Activated T-helper 1 cell treated with anti-CD3 and anti-CD28 coated beads, Interleukin-2, amount 50 U/mL, for 16 hours (primary cell): ENCODE measurements at places on chromosomes 3 and 15.
A peak's percentile ranks its signal among the peaks of the same experiment; 100 is the strongest.

DNA sequence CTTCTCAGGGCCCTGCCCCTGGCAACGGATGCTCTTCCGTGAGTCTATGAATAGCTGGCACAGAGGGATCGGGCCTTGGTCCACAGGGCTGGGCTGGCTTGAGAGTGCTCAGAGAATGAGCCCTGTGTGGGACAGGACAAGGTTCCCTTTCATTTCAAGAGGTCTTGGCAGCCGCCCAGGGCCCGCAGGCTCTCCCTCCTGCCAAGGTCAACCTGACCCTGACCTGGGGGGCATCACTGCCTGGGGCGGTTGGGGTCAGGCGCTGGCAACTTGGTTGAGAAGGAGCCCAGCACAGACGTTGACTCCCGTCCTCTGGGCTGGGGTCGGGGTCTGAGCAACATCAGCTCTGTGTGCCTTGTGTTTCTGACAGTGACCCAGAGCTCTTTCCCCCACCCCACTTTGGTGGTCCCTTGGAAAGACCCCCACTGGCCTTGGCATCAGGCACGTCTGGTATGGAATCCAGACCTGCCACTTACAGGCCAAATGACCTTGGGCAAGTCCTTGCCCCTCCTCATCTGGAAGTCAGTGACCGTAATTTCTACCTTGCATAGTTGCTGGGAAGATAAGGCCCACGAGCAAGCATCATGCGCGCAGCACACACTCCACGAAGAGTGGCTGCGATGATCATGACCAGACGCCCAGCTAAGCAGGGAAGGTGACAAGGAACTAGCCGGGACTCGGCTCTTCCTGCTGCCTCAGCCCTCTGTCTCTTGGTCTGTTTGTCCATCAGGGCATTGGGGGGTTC, 36.4 kb downstream of the EPHB3 start:
- DNase-seq, result no peak

GRCh38 chr3:160471892-160472291, 22.3 kb upstream of the TRIM59 start:
- no peak for DNase-seq

- DNase-seq, result no peak
Measured at GRCh38 chr3:161393803-161394202, 22.5 kb upstream of the SPTSSB start.

GRCh38 chr3:15011174-15011573, 53.9 kb downstream of the MRPS25 start:
- DNase-seq, result no peak

GRCh38 chr3:185422677-185423076, 59.7 kb downstream of the MAP3K13 start:
- DNase-seq, result no peak

- no peak for DNase-seq
Measured at GRCh38 chr3:114800272-114801031, 346.6 kb downstream of the ZBTB20 start.

DNA sequence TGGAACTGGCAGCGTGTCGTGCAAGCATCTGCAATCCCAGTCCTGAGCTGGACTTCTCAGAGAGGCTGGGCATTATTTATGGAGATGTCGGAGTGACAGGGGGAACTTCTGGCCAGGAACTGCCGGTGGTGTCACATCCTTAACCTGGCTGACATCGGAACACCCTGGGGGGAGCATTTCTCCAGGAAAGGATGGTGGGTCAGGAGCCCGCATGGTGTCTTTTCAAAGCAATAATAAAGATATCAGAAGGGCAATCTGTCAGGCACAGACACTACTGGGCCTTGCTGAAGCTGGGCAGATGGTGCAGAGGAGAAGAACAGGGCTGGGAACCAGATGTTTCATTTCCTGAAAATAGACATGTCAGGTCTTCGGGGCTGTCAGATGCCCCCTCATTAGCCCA, 133.5 kb downstream of the WNT7A start:
- no peak for DNase-seq

- DNase-seq, result no peak
Measured at GRCh38 chr15:89203705-89204273, 17.6 kb downstream of the RLBP1 start.

DNA sequence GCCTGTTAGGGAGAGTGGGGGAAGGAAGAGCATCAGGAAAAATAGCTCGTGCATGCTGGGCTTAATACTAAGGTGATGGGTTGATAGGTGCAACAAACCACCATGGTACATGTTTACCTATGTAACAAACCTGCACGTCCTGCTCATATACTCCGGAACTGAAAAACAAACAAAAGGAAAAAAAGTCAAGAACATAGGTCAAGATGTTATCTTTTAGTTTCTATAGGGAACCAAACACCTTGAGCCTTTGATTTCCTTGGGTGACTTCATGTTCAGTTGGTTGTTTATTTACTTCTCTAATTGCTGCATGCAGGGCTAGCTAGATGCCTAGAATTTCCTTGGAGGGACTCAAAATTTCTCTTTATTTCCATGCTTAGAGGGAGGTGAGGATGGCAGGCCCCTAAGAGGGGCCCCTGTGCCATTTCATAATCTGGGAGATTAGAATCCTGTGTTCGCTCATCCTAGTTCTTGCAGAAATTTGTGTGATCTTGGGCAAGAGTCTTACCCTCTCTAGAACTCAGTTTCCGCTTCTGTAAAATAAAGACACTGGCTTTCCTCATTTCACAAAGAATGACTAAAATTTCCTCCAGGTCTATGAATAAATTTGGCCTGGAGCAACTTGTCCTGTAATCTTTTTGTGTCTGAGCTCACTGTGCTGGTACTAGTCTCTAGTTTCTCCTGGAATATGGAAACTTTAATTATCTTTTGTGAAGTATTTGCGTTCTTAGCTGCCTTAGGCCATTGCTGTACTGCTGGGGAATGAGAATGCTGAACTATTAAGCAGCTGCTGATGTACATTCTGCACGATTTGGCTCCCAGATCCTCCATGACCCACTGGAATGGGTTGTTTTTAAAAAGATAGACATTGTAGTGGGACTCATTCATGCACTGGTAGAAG, 457.5 kb downstream of the EDEM1 start:
- no peak for DNase-seq

DNA sequence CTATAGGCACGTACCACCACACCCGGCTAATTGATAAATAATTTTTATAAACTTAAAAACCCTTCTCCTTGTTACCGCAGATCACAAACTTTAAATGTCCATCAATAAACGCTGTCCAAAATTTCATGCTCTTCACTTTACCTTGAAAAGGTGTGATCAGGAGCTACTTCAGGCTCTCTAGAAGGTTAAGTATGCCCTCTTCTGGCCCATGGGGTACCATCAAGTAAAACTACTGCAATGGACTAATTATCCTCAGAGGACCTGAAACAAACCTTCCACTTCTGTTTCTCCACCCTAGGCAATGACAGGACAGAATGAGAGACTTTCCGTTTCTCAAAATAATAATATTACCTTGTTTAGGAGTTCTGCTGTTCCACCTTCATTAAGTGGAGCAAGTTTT, 9.2 kb downstream of the LZTFL1 start:
- DNase-seq, result no peak

- DNase-seq, result no peak
Measured at GRCh38 chr3:175127075-175127662, 268.0 kb downstream of the NAALADL2 start.

DNA sequence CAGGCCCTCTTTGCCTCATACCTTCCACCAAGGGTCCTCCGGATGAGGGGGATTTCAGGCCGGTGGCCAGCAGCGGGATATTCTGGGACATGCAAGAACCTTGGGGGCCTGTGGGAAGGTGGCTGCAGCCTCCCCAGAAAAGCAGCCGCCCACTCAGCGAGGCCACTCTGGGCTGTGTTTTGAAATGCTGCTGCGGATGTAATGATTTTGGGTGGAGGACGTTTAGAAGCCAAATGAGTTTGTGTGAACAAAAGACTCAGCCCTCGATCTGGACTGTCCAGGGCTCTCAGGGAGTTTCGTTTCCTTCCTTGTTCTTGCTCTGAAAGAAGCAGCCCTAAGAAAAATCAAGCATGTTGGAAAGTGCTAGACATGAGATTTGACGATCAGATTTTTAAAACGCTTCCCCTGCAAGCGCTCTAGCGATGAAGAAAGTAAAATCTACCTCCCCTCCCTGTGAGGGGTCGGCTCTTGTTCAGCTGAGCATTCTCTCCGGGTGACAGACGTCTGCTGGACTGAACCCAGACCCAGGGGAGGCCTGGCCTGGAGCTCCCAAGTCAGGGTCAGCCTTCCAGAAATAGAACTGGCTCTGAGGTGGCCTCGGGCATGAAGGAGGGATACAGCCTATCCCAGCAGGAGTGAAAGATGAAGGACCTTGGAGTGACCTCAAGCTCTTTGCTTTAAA, 12.9 kb downstream of the HEG1 start:
- no peak for DNase-seq

- no peak for DNase-seq
Measured at GRCh38 chr3:171416061-171416460, 44.1 kb downstream of the TNIK start.

GRCh38 chr3:46930166-46930944, 46.2 kb downstream of the CCDC12 start:
- DNase-seq, result no peak

DNA sequence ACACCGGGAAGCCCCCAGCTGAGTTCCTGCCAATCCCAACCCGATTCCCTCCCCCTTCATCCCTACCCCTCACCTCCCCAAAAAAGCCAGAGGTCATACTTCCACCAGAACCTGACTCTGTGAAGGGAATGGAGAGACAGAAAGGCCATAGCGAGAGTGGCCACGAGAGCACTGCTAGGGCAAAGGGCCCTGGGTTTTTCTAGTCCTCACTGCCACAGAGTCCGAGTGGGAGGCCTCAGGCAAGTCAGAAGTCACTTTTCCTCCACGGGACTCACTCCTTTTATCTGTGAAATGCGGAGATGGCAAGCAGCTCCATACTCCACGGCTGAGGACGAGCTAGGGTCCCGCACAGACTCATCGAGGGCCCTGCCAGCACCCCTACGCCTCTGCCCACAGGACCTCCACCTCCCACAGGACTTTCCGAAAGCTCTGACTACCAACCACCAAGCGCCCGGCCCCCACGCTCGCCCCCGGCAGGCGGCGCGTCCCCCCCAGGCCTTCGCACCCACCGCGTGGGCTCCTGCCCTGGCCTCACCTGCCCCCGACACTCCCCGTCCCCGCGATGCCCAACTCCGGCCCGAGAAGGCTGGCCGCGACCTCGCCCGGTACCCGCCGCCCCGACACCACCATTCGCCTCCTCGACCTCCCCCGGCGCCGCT, 792 bp downstream of the ATP13A3 start:
- DNase-seq, result peak; percentile 46

DNA sequence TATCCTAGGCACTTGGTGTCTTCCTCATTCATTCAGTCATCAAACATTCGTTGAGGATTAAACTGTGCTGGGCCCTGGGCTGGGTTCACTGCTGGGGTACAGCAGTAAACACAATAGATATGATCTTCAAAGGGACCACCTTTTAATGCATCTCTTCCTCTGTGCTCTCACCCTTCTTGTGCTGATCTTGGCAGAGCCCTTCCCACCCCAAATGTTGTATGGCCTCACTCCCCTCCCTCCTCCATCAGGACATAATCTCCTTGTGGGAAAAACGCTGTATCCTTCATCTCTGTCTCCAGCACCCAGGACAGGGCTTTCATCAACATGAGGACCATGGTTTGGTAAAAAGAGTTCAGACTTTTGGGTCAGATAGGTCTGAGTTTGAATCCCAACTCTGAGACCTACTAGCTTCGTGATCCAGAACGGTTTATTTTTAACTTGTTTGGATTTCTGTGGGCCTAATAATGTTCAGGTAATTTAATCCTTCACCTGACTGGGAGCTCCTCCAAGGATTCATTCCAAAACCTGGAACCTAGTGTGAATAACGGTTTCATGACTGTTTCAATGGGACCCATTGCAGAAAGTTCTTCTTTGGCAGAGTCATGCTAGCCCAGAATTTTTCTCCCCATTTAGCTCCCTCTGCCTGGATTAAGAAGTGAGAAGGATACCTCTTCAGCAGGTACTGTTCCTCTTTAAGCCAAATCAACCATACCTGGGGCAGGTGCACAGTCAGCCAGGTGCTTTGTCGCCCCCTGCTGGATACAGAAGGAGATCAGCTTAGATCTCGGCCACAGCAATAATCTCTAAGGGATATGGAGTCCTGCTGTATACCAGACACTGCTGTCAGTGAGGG, 5.2 kb upstream of the WNT7A start:
- peak; percentile 48 for DNase-seq

GRCh38 chr15:94294556-94294955, 63.2 kb downstream of the MCTP2 start:
- DNase-seq, result no peak

GRCh38 chr3:13563321-13563720, 14.4 kb downstream of the FBLN2 start:
- no peak for DNase-seq

DNA sequence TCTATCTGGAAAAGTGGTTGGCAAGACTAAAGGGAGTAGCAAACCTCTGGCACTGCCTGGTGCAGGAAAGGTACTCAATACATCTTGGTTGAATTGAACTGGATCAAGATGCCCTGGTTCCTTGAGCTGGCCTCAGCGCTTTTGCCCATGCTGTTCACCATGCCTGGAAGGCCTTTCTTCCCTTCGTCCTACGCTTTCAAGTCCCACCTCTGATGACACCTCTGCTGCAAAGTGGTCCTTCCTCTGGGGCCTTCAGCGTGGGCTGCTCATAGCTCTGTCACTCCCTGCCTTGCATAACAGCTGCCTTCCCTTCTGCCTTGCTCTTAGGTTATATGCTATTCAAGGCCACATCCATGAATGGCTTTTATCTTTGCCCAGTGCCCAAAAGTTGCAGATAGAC, 23.0 kb downstream of the ITGA11 start:
- DNase-seq, result no peak

- no peak for DNase-seq
Measured at GRCh38 chr3:192033246-192033645, 572.3 kb downstream of the PYDC2 start.

GRCh38 chr3:132730891-132731580, 8.8 kb upstream of the NPHP3 start:
- DNase-seq, result no peak

GRCh38 chr3:8911781-8912180, 51.5 kb downstream of the RAD18 start:
- DNase-seq, result no peak

GRCh38 chr15:46723308-46723707, 994.0 kb upstream of the SEMA6D start:
- DNase-seq, result no peak

GRCh38 chr3:179486806-179487205, 35.5 kb upstream of the GNB4 start:
- DNase-seq, result no peak

GRCh38 chr3:50447290-50447840, 56.1 kb downstream of the CACNA2D2 start:
- DNase-seq, result no peak

DNA sequence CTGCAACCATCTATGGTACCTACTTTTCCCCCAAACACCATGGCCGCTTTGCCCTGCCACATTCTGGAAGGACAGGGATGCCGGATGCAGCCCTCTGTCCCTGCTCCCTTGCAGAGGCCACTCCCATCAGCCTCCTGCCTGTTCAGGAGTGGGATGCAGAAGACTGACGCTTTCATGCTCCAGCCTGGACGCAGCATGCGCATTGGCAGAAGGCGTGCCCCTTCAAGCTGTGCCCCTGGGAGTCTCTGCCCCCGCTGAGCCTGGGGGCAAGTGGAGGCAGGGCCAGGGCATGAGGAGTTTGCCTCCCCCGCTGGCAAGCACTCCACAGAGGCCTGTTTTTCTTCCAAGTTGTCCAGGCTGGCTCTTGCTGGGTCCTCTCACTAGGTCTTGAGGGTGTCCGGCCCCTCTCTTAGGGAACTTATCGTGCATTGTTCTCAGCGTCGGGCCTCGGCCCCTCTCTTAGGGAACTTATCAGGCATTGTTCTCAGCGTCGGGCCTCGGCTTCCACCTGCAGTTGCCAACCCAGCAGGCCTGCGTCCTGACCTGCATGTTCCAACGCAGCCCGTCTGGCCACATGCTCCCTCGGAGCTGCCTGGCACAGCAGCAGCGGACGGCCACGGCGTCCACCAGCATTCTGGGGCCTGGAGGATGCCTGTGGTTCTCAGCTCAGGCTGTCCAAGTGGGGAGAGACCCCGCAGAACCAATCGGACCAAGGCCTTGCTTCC, 14.6 kb upstream of the SNRPA1 start:
- DNase-seq, result no peak
